Ecto neural progenitor cell (in vitro differentiated cells): ENCODE measurements at places on chromosomes 2 and 18.
A peak's percentile ranks its signal among the peaks of the same experiment; 100 is the strongest.

DNA sequence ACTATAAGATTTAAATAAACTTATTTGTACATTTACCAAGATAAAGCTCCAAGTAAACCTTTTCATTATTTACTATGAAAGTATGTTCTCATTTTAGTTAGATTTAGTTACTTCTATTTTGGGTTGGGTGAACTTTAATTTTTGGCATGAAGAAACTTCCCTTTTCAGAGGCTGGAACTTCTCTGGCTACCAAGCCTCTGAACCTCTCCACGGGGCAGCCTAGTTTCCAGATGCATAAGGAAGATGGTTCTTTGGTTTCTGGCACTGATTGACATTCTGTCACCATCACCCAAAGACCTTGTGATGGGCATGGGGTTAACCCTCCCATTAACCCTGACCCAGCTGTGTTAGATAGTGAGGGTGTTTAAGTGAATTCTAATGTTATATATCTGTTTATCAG is 17.1 kb downstream of the PSD4 start:
- no peak for DNase-seq

DNA sequence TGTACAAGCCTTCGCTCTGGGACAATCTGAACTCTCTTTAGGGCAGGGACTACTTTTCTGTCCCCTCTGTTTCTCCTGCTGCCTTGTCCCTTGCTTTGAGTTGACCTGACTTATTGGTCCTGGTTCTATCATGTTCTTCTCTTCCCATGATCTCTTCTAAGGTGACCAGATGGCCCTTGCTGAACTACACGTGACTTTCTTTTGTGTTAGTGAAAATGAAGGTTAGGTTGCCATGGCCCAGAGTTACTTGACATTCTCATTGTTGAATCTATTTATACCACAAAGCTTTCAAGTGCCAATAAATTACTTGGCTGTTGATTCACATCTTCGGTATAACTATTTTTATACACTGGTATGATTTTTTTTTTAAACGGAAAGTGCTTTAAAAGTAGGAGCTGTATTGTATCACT is 24.4 kb downstream of the MRPL33 start:
- no peak for DNase-seq

DNA sequence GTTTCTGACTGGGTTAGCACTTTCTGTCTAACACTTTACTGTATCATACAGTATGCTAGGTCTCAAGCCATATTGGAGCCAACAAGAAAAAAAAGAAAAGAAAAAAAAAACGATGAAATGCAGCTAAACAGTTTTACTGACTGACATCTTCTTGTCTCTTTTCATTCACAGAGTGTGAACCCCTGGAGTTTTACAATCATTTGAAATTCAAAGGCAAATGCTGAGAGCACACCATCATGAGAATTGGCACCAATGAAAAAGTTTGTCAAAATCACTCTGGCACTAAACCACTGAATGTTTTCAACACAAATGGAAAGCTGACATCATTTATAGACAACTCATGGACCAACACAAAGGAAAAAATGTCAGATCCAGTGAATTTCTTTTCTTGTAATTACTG is 513.3 kb downstream of the LRRTM4 start:
- no peak for DNase-seq

DNA sequence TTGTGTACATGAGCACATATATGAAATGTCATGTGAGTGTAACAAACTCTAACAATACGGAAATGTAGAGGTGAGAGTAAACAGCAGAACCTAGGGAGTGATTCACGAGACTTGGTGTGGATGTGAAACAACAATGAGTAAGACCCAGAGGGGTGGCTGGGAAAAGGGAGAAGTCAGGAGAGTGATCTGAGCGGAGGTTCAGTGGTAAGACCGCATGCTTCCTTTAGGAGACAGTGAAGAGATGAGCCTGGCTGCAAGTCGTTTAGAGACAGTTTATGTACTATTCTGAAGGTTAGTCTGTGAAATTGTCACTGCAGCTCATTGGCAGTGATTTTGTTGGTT is 150.6 kb downstream of the PRPF40A start:
- DNase-seq, result no peak

- no peak for DNase-seq
These were observed 427.2 kb upstream of the UBE2E3 start for GRCh38 chr2:180553094-180553715.

DNA sequence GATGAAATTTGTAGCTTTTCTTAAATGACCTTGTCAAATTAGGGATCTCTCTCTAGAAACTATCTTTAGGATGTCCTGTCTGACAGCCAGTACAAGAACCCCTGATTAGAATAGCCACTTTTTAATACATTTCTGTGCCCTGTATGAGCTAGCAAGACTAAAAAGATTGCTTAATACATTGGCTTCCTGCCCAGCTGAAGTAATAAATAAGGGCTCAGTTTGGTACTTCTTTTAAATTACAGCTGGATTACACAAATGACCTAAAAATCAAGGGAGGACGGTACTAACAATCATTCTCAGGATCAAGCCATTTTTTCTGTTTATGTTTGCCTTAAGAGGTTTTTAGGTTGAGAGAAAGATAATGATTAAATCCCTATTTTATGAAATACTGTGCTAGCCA is 11.6 kb upstream of the OLA1 start:
- no peak for DNase-seq

- DNase-seq, result no peak
These were observed 125.6 kb upstream of the CAPN13 start for GRCh38 chr2:30932870-30933269.

DNA sequence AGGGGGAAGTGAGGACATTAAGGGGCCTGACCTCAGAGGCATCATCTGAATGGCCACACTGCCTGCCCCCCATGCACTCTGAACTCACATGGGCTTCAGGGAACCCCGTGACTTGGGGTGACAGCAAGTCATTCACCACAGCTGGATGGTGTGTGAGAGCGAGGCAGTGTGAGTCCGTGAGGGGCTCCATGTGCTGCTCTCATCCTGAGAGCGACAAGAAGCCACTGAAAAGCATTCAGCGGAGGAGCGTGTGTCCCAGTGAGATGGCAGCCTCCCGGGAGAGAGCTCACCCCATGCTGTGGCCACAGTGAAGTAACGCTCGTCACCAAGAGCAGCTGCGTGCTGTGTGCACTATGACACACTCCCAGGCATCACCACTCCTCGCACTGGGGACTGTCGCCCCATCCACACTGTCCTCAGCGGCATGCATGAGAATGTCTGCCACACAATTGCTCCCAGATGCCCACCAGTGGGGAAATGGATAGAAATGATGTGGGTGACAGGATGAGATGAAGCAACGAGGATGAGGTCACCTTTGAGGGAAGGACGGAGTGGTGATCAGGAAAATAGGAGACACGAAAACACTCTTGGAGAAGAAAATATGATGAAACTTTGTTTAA is 213.0 kb upstream of the RAB6C start:
- peak; percentile 32 for DNase-seq

DNA sequence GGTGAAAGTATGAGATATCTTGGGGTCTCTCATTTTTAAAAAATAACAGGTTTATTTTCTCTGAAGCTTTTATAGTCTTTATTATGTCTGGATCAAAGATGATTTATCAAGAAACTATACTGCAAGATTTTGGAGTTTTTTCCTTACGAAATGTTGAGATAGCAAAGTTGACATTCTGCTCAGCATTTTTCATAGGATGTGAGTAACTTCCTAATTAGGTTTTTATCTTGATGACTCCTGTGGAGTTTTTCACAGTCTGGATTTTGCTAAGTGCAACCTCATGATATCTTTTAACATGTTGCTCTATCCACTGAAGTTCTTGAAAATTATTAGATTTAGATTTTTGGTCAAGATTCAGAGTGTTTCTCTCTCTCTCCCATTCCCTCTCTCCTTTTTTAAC is 17.8 kb downstream of the TCF7L1 start:
- no peak for DNase-seq

- peak; percentile 22 for DNase-seq
These were observed 297.9 kb downstream of the CYP26B1 start for GRCh38 chr2:71849607-71850305.

DNA sequence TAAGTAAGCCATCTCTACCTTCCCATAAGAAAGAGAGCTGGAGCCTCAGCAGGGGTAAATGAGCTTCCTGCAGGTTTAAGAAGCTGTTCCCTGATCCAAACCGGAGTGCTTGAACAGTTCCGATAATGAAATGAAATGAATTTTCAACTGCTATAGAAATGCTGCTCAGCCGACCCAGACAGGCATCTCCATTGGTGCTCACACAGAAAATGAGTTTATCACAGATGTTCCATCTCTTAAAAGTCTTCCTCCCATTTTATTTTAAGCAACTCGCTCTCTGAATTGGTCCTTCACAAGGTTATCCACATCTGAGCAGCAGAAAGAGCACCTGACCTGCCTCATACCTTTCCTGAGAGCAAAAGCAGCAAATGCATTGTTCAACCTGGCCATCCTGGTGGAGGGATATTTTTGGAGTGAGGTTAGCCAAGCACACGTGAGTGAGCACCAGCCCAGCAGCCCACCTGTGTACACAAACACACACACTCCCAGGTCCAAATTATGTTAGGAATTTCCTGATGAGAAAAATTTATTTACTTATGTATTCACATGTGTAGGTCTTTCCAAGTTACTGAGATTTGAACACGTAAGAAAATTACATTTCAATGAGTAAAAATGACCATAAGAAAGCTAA is 42.2 kb upstream of the CCDC68 start:
- no peak for DNase-seq

GRCh38 chr18:31426021-31426420 is 21.5 kb upstream of the DSG3 start:
- no peak for DNase-seq

- DNase-seq, result no peak
These were observed 295.9 kb downstream of the ERBB4 start for GRCh38 chr2:212242724-212243123.

- peak; percentile 68 for DNase-seq
These were observed 349.0 kb upstream of the PKDCC start for GRCh38 chr2:41698678-41699422.

DNA sequence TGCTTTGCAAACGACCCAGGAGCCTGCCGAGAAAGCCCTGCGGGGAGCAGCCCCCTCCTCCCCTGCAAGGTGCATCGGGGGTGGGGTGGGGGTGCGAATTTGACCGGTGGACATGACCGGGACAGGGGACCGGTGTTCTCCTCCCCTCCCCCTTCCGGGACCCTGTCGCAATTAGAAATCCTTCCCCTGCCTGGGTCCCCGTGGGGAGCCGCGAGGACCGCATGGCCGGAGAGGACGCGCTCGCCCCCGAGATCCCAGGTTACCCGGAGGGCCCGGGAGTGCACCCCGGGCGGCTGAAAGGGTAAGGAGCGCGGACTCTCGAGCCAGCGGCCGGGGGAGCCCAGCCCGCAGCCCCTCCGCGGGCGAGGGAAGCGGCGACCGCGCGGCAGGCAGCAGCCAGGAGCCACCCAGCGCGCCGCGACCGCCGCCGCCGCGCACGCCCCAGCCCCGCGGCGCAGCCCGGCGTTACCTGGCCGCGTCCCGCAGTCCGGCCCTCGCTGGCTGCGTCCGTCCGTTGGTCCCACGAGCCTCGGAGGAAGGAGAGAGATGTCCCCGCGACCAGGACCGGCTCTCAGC is 482 bp downstream of the DLGAP1 start:
- DNase-seq, result peak; percentile 67

GRCh38 chr2:139814458-139814857 is 1034.3 kb upstream of the NXPH2 start:
- DNase-seq, result no peak

DNA sequence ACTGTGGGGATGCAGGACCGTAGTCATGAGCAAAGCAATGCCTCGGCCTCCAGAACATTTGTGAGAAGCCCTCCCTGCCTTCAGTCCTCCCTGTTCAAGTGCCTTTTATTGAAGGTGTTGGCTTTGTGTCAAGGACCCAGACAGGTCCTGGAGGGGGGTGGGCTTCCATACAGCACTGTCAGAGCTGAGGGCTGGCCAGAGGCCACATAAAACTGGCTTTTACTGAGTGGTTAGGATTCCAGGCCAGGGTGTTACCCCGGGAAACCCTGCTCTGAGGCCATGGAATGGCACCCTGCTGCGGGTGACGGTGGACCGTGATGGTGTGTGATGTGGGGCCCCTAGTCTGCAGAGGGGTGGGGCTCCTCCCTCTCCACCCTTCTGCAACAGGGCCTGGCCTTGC is 41.6 kb downstream of the TOGARAM2 start:
- DNase-seq, result no peak

DNA sequence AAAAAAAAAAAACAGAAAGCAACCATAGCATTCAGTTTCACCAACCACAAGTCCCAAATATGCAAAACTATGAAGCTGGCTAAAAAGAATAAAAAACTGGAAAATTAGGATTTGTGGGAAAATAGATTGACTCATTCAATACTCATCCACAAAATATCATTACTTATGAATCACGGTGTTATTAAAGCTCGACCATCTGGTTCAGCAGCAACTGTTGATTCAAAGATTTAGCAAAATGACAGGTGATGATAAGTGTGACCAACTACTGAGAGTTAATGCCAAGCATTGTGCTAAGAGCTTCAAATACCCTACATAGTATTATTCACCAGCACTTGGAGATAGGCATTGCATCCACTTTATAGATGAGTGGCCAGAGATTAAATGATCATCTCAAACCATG is 26.2 kb upstream of the XDH start:
- DNase-seq, result no peak

DNA sequence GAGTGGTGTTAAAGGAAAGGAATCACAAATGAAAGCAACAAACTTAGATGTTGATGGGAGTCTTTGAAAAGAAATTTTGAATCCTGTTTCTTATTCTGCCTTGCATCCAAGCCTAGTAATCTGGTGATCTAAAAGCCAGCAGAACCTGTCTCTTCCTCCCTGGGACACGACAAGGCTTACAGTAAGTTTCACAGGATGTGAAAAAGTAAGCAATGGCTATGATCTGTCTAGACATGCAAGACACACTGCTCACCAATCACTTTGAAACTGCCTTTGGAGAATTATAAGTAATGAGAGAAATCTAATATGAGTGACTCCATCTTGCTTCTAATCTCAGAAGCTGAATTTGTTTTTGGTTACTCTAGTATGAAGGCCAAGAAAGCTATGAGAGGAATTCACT is 103.7 kb downstream of the KCNH7 start:
- no peak for DNase-seq

- DNase-seq, result no peak
These were observed 58.4 kb downstream of the KCTD18 start for GRCh38 chr2:200451511-200451910.

DNA sequence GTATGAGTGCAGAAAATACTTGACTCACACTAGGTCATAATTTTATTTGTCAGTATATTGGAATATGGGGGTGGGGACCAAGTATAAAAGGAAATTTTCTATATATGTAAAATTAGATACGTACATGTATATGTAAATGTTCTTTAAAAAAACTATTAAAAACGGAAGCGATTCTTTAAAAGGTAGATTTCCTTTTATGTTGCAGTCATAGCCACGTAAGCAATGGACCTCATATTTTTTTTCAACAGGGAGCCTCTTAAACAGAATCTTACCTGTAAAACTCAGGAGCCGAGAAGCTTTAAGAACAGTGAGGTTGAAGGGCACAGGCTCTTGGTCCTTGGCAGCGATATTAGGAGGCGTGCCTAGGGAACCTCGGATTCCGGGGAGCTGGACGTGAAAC is 3.3 kb downstream of the RHBDD1 start:
- no peak for DNase-seq

DNA sequence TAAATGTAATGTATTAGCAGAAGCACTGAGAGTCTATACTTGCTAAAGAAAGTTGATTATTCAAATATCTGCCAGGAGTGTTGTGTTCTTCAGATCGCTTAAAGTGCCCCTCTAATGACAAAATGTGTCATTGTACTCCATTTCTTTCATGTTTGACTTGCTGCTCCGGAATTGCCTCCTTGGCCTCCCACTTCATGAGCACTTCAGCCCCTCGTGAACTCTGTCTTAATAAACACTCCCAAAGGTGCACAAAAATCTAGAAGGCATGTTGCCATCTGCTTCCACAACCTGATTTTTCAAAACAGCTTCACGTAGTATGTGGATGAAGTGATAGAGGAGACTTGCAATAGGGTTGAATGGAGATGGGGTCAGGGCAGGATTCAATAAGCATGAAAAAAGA is 396.1 kb downstream of the TDRD15 start:
- DNase-seq, result no peak
